ENCODE measurements at places on chromosomes 6 and 20. TPM values are rescaled to one million over a fixed set of nuclear protein-coding genes. Genes with fewer than 3 reads are reported as not detected.

Gene TRIM15
- total RNA-seq: 2.2 TPM

Gene CCN6
- total RNA-seq: 6.7 TPM

Gene TMEM244
- not detected for total RNA-seq

DNA sequence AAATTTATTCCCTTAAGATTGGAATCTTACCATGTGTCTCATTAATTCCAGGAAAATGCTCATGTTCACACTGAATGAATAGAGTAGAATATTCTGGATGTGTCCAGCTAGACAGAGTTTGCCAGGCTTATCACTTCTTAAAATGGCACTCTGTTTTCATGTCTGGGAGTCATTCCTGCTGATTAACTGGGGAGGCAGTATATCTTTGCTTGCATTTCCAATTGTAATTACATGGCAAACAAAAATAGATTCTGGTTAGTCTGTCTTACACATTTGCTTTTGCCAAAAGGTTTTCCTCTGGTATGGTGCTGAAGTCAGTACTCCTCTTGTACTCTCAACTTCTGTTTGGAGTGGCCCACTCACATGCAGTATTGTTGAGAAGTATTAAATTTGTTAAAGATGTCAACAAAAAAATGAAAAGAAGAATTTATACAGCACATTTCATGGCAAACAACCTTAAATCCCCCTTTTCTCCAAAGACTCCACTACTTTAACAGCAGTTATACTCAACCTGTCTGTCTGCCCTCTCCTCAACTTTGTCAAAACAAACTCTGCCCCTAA, 70.2 kb downstream of the TENT5A start:
- DNase-seq: no peak
- H3K4me1 ChIP-seq: no peaks in the 10 kb centered on the region
- H3K27ac ChIP-seq: no peak overlapping the region
- no peaks in the 10 kb centered on the region for H3K27me3 ChIP-seq

- no peak for DNase-seq
- no peaks in the 10 kb centered on the region for H3K36me3 ChIP-seq
- no peaks in the 10 kb centered on the region for H3K4me1 ChIP-seq
- no peak overlapping the region for H3K4me3 ChIP-seq
- H3K27me3 ChIP-seq: no peaks in the 10 kb centered on the region
Measured at GRCh38 chr20:8079976-8080375, 52.1 kb upstream of the PLCB1 start.

DNA sequence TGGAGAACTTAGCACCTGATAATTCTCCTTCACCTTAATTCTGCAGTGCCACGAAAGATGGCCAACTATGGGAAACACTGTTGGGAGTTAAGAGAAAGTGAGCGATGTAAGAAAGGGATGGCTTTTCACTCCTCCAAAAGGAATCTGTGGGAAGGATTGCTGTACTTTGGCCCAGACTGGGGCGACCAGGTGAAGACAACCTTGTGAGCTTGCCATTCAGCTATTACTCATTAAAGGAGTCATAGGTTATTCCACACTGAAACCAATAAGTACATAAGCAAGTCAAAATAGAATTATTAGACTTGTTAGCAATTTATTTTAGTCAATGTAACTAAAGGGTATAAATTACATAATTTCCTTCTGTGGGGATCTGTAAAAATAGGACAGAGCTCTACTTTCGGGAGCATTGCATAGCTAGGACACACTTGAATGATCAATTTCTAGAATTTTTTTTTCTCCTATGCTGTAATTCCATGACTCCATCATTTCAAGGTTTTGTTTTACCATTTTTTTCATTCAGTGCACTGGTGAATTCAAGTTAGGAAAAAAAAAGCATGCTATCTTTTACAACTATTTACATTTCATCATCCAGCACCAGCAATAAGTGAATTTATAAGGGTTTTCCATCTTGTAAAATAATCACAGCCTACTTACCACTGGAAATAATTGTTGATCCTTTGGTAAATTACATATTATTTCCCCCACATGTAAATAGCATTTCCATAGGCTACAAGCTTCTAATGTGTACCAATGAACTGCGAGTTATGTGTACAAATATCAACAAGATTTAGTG, 231.7 kb downstream of the SIM1 start:
- no peaks in the 10 kb centered on the region for H3K4me1 ChIP-seq
- H3K36me3 ChIP-seq: no peaks in the 10 kb centered on the region
- DNase-seq: peak; percentile 18
- H3K27ac ChIP-seq: no peak overlapping the region
- H3K4me3 ChIP-seq: no peak overlapping the region

- H3K27ac ChIP-seq: no peak overlapping the region
- H3K36me3 ChIP-seq: no peaks in the 10 kb centered on the region
- no peak for DNase-seq
- no peaks in the 10 kb centered on the region for H3K27me3 ChIP-seq
Measured at GRCh38 chr6:147141711-147142308, 62.4 kb upstream of the STXBP5 start.

DNA sequence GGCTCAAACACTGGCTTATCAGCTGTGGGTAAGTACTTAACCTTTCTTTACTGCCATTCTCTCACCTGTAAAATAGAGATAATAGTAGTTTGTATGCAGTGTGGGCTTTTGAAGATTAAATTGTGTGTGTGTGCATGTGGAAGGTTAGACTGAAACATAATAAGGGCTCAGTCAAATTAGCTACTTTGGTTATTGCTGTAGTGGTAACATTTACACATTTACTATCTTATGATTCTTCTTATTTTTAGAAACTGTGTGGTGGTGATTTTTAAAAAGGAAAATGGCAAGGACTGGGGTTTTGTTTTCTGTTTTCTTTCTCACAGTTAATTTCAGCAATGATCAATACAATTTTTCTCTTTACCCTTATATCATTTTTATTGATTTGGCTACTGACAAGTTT, 206.9 kb downstream of the NKAIN2 start:
- DNase-seq: no peak
- H3K27ac ChIP-seq: no peak overlapping the region
- H3K4me3 ChIP-seq: no peak overlapping the region
- no peaks in the 10 kb centered on the region for H3K4me1 ChIP-seq

- H3K27ac ChIP-seq: no peak overlapping the region
- H3K27me3 ChIP-seq: no peaks in the 10 kb centered on the region
- H3K4me3 ChIP-seq: no peak overlapping the region
- no peaks in the 10 kb centered on the region for H3K36me3 ChIP-seq
Measured at GRCh38 chr6:98324446-98324845, 509.9 kb upstream of the POU3F2 start.

GRCh38 chr6:39561536-39562266, 163.5 kb downstream of the KIF6 start:
- H3K27me3 ChIP-seq: no peaks in the 10 kb centered on the region
- H3K36me3 ChIP-seq: no peaks in the 10 kb centered on the region
- no peak overlapping the region for H3K27ac ChIP-seq
- H3K4me3 ChIP-seq: no peak overlapping the region
- DNase-seq: no peak

DNA sequence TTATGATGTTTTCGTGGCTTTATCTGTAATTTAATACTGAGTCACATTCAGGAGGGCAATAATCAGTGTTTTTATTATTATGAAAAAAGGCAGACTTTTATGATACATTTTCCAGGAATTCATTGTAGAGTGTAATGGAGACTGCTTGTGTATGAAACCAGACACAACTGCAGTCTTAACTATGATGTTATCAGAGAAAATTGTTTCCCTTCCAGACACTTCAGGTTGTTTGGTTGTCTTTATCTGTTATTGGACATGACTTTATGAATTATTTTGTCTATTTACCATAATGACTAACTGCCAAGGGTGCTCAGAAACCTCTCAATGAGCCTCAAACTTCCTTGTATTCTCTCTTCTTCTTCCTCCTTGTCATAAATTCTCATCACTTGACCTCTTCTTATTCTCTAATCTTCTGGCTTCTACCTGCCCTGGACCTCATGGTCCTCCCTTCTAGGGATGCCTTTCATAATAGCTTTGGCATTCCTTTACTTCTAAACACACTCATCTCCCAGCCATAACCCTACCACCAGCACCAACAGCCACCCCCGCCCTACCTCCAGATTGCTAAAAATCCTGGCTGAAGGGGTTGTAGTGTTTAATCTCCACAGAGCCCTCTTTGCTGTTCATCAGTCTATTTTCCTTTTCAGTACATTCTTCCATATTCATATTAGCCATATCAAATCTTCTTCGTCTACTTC, 492.5 kb downstream of the CDKAL1 start:
- H3K4me3 ChIP-seq: no peak overlapping the region
- H3K27me3 ChIP-seq: no peaks in the 10 kb centered on the region
- no peak overlapping the region for H3K27ac ChIP-seq
- no peak for DNase-seq
- H3K4me1 ChIP-seq: no peaks in the 10 kb centered on the region

GRCh38 chr6:13349811-13350506, 21.6 kb upstream of the TBC1D7 start:
- H3K4me1 ChIP-seq: no peaks in the 10 kb centered on the region
- DNase-seq: no peak
- no peak overlapping the region for H3K4me3 ChIP-seq
- H3K27ac ChIP-seq: no peak overlapping the region
- H3K36me3 ChIP-seq: no peaks in the 10 kb centered on the region

DNA sequence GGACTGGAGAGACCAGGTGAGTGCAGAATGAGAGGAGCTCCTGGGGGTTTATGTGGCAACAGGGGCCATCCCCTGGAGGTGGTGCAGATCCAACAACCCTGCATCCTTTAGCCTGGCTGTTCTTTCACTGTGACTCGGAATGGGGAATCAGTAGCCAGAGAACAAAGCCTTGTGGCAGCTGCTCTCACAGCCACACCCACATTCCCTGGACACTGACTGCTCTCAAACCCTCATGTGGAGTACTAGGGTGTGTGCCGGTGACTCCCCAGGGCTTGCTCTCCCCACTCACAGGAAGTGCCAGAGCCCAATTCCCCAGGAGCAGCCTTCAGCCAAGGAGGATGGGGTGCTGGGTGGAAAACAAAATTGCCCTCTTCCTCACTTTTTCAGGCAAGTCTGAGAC, 30.2 kb upstream of the GGTLC1 start:
- H3K4me1 ChIP-seq: no peaks in the 10 kb centered on the region
- no peak for DNase-seq
- no peaks in the 10 kb centered on the region for H3K27me3 ChIP-seq
- no peaks in the 10 kb centered on the region for H3K36me3 ChIP-seq

- no peak for DNase-seq
- no peak overlapping the region for H3K27ac ChIP-seq
- no peaks in the 10 kb centered on the region for H3K27me3 ChIP-seq
- no peak overlapping the region for H3K4me3 ChIP-seq
Measured at GRCh38 chr20:9149087-9149486, 80.2 kb downstream of the PLCB4 start.

DNA sequence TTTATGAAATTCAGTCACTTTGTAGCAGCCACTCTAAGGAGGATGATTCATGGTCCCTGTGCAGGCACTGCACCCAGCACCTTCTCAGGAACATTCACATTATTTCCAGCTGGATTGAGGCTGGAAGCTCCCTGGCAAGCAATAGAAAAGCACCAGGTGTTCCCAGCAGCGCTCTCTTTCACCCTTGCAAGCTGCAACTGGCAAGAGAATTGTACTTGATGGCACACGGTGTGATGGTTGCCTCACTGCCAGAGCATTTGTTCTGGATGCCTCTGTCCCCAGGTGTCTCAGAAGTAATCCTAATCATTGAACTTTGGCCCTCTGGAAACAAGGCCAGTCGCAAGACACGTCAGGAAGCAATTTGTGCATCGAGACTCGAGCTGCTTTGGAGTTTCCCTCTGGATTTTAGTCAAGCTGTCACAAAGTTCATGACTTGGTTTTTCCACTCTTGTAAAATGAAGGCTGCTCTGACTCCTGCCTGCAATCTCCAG, 24.9 kb upstream of the PHACTR2 start:
- no peak for DNase-seq
- no peak overlapping the region for H3K4me3 ChIP-seq
- H3K27ac ChIP-seq: no peak overlapping the region
- H3K27me3 ChIP-seq: no peaks in the 10 kb centered on the region
- no peaks in the 10 kb centered on the region for H3K4me1 ChIP-seq

DNA sequence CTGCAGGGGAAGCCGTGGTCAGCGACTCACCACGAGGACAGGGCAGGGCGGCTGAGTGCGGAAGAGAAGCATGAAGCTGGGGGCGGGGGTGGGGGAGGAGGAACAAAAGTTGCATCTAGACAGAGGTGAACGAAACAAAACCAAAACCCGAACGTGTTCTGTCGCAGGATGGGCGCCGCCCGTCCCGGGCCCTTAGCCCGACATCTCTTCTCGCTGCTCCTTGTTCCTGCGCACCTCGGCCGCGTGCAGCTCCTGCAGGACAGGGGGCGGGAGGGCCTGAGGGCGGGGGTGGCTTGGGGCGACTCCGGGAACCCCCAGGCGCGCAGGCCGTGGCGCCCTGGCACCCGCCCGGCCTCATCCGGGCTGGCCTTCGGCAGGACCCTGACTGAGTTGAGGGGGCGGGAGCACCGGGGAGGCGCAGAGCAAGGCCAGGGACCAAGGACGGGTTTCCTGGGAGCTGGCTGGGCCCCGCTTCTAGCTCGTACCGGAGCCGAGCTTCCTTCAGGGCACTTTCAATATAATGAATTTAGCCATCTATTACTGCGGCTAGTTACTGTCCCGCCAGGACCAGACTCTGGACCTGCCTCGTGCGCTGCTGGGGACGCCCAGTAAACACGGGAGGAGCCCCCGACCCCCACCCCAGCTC, 12.0 kb downstream of the STMN3 start:
- H3K27ac ChIP-seq: peak overlapping the region; percentile 77
- no peaks in the 10 kb centered on the region for H3K36me3 ChIP-seq
- no peaks in the 10 kb centered on the region for H3K4me1 ChIP-seq
- H3K4me3 ChIP-seq: no peak overlapping the region
- DNase-seq: no peak

DNA sequence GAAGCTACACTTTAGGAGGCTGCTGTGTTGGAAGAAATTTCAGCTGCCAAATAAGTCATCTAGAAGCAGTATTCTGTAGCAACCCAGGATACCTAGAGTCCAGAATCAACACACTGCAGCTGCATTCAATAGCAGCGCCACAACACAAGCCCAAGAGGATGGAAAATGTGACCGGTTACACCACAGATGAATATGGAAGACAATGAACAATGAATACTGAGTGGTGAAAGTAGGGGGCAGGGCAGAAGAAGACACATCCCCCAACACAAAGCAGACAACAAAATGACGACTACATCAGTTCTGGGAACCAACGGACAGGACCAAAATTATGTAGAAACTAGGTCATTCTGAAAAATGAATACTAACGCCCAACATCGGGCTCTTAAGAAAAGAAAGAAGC, 38.2 kb downstream of the KIF6 start:
- H3K4me1 ChIP-seq: no peaks in the 10 kb centered on the region
- no peak overlapping the region for H3K27ac ChIP-seq
- no peaks in the 10 kb centered on the region for H3K36me3 ChIP-seq
- no peak for DNase-seq
- no peaks in the 10 kb centered on the region for H3K27me3 ChIP-seq
- H3K4me3 ChIP-seq: no peak overlapping the region

All from kidney (tissue), 22 donors.